Stimulated activated CD8-positive, alpha-beta memory T cell treated with anti-CD3 and anti-CD28 coated beads, Interleukin-4, amount 100 ng/mL, for 1 hour (primary cell): ENCODE measurements at places on chromosomes 3 and 15.

DNA sequence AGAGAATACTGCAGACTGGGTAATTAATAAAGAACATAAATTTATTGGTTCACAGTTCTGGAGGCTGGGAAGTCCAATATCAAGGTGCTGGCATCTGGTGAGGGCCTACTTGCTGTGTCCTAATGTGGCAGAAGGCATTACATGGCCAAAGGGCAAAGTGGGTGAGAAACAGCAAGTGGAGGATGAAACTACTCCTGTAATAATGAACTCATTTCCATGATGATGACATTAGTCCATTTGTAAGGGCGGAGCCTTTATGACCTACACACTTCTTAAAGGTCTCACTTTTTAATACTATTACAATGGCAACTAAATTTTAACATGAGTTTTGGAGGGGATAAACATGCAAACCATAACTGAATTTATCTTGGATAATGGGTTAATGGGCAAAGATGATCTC lies 139.6 kb upstream of the SGO1 start:
- DNase-seq: no peak

DNA sequence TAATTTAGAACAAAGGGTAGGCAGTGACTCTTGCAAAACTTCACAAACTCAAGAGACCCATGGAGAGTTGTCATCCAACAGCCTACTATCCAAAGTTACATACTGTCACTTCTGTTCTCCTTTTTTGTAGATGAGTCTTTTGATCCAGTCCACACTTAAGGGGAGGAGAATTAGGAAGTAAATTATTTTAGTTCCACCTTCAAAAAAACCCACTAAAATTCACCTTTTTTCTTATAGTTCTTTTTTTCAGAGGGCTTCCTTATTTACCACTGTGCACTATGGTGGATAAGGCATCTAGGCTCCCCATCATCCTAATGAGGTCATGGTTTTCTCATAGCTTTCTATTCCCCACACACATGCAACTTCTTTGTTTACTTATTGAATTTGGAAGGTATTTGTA lies 8.6 kb upstream of the TCAIM start:
- DNase-seq: no peak

GRCh38 chr15:56099311-56099710 lies 105.9 kb upstream of the NEDD4 start:
- DNase-seq: no peak

DNA sequence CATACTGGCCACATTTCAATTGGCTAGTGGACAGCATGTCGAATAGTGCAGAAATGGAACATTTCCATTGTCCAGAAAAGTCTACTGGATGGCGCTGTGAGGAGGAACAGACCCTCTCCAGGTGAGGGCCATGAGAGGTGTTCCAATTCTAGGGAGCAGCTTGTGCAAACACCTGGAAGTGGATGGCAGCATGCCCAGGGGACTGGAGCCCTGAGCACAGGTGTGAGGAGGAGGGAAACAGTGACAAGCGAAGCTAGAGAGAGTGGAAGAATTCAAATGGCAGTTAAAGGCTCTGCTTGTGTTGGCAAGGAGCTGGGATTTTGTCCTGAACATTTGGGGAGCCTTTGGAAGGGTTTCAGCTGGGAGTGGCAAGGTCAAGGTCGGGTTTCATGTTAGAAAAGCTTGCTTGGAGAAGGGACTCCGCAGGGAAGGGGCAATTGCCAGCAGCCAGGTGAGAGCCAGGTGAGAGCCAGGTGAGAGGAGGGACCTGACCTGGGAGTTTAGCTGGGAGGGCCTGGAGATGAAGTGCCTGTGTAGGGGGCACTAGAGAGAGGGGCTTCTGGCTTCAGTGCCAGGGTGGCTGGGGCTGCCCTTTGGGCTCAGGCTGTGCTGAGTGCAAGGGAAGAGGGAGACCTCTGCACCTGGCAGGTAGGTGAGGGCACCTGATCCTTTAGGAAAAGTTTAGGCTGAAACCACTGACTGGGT lies 93.8 kb downstream of the LINGO1 start:
- no peak for DNase-seq

DNA sequence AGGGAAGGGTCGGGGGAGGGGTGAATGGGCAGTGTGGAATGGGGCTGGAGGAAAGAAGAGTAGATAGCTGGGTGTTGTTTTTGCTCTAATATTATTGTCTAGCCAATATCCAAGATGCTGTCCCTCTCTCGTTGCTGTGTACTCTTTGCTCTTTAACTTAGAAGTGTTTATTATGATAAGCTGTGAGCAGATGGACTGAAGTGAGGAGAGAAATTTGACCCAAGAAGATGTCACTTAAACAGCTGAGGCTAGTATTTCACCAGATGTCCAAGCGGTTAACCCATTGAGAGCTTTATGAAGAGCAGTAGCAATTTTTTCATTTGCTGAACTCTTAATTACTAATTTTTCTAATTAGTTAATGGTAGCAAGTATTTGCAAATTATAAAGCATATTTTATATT lies 212.2 kb upstream of the TP63 start:
- DNase-seq: no peak
